ENCODE measurements at places on chromosomes 2 and 18. TPM values are rescaled to one million over a fixed set of nuclear protein-coding genes. Genes with fewer than 3 reads are reported as not detected.

CFAP53 gene
- under 0.01 TPM for total RNA-seq

MCFD2 gene
- total RNA-seq: 114 TPM

GNLY gene
- not detected for total RNA-seq

TSPYL6 gene
- total RNA-seq: not detected

PLGLB1 gene
- 0.93 TPM for total RNA-seq

TTLL4 gene
- 8.1 TPM for total RNA-seq
